M059J (cell line): ENCODE measurements at places on chromosomes 1 and 21. TPM values are rescaled to one million over a fixed set of nuclear protein-coding genes. Genes with fewer than 3 reads are reported as not detected.

GRCh38 chr1:187490266-187490665 is 661.5 kb downstream of the PLA2G4A start:
- no peak for DNase-seq

DNA sequence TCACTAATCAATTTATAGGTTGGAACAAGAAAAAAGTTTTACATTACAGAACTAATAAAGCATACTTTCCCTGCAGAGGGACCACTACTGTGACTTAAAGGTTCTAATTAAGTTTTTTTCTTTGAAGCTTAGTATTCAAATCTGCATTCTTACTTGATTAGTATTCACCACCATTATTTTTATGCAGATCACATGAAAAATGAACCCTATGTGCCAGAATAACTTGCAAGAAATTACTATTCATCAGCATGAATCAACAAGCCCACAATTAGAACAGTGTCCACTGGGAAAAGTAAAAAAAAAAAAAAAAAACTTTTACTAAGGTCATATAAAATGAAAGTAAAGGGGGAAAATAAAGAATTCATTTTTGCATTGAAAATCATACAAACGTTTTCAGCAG is 90.8 kb downstream of the SMYD3 start:
- DNase-seq, result peak; percentile 7

- no peak for DNase-seq
These were observed 29.3 kb downstream of the MTF2 start for GRCh38 chr1:93108335-93108734.

GRCh38 chr1:235511470-235512240 is 7.4 kb upstream of the B3GALNT2 start:
- peak; percentile 40 for DNase-seq

DNA sequence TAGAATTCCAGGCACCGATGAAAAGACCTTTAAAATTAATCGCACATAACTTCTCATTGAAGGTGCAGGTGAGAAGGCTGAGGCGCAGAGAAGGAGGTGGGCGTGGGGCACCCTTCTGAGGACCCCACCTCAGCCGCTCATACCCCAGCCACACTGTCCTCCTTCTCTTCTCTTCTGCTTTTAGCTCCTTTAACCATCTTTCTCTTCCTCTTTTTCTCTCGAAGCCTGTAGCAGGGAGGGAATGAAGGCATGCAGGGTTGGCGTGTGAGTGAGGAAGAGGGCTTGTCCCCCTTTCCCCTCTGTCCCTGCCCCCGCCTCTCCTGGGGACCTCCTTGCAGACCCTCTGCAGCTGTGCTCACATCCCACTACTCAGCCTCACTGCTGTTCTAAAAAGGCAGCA is 57.8 kb upstream of the CACNA1E start:
- DNase-seq, result no peak

GRCh38 chr1:228862542-228863505 is 127.5 kb downstream of the RHOU start:
- no peak for DNase-seq

SPRR2E gene
- total RNA-seq, result not detected in 2 replicates

PGLYRP3 gene
- not detected in 2 replicates for total RNA-seq

CD1E gene
- total RNA-seq, result not detected in 2 replicates
